Stimulated activated CD8-positive, alpha-beta memory T cell treated with anti-CD3 and anti-CD28 coated beads, Interleukin-15, amount 100 ng/mL, for 24 hours (primary cell): ENCODE measurements at places on chromosomes 13 and 19.

DNA sequence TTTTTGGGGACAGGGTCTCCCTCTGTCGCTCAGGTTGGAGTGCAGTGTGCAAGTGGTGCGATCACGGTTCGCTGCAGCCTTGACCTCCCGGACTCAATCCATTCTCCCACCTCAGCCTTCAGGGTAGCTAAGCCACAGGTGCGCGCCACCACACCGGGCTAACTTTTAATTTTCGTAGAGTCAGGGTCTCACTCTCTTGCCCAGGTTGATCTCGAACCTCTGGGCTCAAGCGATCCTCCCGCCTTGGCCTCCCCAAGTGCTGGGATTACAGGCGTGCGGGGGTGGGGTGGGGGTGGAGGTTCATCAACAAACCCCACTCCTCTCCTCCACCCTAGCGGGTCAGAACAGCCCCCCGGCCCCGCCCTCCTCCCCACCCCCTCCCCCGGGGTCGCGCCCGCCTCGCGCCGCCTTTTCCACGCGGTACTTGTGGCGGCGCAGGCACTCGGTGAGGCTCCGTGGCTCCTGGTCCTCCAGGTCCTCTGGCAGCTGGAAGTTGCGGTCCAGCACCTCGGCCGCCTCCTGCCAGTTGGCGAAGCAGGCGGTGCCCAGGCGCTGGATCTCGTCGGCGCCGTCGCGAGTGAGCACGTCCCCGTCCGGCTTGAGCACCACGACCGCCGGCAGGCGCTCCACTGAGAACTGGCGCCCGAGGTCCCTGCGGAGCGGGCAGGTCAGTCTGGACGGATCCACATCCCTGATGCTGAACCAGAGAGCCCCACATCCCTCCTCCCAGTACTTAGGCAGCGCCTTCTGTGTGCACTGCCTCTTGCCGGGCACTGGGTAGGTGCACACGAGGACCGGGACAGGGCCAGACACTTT is 5.2 kb downstream of the NXNL1 start:
- no peak for DNase-seq

GRCh38 chr13:99335603-99336002 is 28.4 kb upstream of the GPR183 start:
- DNase-seq, result no peak

- no peak for DNase-seq
Observed at GRCh38 chr13:88602786-88603777, 931.9 kb downstream of the SLITRK5 start.

DNA sequence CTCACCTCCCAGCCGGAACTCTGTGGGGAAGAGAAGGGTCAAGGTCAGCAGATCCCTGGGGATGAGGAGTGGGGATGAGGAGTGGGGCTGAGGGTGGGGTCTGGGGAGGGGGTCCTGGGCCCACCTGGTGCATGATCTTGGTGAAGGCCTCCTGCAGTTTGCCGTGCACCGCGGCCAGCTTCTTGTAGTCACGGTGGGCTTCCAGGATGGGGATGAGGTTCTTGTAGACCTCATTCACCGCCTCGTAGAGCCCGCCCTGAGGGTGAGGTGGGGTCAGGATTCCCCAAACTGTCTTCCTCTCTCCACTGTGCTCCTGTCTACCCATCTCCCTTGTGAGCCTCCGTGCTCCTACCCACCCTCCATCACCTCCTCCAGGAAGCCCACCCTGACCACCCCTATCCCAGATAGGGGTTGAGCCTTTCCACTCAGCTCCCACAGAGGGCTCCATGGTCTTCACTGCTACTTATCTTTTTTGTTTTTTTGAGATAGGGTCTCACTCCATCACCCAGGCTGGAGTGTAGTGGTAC is 6.8 kb upstream of the KANK2 start:
- DNase-seq, result no peak

GRCh38 chr19:55675661-55676354 is 782 bp downstream of the EPN1 start:
- no peak for DNase-seq

GRCh38 chr13:28743020-28743419 is 24.2 kb upstream of the SLC46A3 start:
- no peak for DNase-seq

DNA sequence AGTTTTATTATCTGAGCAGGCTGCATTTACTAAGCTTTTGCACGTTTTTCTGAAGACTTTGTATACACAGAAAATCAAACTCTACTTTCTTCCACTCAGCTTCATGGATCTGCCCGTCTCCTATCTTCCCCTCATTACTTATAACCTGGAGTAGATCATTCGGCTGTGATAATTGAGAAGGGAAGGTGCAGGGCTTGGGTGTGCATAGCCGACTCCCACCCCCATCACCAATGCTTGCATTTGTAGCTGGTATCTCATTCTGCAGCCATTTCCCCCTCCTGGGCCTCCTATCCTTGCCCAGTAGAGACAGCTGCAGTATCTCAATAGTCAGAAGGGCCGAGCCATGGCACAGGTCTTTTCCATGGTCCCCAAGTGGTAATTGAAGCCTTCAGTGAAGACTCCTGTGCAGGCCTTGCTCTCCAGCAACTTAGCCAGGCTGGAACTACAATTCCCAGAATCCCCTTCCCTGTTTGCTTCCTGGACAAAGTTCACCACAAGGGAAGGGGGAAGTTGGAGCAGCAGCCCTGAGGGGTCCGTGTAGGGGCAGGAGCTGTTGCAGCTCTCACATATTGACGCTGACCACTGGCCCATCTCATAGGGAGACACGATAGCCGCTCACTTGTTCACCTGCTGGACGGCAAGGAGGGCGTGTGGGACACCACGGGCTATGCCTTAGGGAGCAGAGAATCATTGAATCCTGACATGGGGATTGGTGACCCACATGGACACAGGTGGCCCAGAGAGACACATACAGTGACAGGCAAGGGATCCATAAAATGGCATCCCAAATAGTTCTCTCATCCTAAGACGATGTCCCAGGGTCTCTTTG is 2.1 kb upstream of the SIGLEC8 start:
- DNase-seq, result no peak

- DNase-seq, result no peak
Observed at GRCh38 chr13:92657565-92657964, 569.0 kb upstream of the GPC6 start.

DNA sequence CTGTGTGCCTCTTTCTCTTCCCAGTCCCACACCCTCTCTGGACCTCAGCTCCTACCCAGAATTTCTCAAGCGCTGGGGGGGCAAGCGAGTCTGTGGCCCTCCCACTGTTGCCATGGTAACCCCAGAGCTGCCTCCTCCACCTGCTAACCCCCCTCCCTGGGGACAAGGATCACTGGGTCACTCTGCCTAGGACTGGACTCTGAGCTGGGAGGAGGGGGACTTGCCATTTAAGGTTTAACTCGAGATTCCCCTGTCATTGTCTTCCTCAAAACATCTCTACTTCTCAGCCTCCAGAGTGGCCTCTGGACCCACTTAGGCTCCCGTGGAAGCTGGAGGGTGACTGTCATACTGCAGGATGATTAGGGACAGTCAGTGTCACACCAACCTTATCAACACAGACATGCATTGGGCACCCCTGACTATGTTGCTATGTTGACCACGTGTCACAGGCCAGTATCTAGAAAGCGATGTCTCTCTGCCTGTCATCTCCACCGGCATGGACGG is 2.2 kb downstream of the PALM3 start:
- no peak for DNase-seq

DNA sequence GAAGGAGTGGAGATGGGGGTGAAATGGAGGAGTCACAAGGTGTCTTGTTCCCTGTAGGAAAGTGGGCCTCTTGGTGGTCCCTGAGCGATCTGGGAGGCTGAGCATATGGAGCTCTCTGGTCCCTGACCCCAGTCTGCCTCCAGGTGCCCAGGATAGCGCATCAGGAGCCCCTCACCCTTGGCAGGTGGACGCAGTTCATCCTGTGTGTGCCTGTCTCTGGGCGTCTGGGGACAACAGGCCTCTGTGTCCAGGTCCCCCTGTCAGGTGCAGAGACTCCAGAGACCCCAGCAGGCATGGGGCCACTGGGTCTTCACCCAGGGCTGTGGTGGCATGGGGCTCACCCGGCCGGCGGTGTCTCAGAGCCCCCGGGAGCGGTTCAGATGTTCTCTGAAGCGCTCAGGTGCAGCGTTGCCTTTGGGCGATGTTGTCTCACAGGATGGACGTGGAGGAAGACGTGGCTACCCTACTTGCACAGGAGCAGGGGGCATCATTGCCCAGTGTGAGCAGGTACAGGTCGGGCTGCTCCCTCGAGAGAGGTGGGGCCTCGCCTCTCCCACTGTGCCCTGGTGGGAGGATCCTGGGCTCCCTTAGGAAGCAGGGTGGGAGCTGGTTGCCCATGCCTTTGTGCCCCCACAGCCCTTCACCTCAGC is 58.1 kb upstream of the TPM4 start:
- DNase-seq, result no peak

DNA sequence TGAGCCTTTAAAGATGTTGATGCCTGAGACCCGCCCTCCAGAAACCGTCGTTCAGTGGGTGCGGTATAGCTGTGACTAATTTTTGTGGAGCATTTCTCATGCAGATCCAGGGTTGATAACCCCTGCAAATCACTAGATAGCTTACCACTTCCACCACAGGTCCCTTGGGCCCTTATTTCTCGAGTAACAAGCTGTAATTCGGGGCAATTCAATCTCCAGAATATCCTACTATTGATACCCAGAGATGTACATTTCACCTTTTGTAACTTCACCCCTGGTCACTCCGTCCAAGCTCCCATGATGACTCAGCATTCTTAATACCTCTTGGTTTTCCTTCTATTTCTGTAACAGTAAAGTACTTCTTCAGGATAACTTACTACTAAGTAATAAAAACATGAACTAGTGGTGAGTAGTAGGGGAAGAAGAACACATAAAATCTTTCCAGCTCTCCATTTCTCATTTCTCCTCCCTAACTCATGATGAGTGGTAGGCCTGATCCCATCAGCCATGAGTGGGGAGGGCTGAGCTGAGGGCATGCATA is 71.9 kb upstream of the UBL3 start:
- no peak for DNase-seq

DNA sequence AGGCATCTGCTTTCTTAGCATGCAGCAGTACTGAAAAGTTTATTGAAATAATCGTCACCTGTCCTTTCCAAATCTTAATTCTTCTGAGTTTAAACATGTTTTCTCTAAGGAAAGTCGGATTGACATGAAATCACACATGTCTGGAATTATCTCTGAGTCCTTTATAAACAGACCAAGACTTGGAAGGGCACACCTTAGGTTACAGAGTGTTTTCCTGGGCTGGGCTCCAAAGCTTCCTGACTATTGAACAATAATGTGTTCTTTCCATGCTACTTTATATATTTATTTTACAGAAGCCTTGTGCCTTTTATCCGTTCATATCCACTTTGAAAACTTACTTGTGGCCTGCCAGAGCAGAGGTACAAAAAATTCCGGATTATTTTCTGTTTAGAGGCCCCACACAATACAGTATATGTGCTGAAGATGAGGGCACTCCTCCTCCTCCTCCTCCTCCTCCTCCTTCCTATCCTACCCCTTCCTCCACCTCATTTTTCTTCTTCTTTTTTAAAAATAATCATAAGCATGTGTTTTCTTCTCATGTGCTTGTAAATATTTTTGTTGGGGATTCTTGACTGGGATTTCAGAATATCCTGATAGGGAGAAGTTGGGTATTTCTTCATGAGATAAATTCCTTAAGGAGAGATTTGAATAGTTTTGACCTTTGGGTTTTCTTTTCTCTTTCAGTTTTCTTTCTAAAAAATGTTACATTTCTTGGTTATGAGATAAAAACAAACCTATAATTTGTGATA is 52.3 kb downstream of the LRCH1 start:
- DNase-seq, result no peak

GRCh38 chr13:77548095-77548494 is 12.6 kb downstream of the SCEL start:
- no peak for DNase-seq

- no peak for DNase-seq
Observed at GRCh38 chr19:48194041-48194843, 23.8 kb downstream of the ZSWIM9 start.

GRCh38 chr13:44267980-44268379 is 105.6 kb upstream of the SERP2 start:
- DNase-seq, result no peak

DNA sequence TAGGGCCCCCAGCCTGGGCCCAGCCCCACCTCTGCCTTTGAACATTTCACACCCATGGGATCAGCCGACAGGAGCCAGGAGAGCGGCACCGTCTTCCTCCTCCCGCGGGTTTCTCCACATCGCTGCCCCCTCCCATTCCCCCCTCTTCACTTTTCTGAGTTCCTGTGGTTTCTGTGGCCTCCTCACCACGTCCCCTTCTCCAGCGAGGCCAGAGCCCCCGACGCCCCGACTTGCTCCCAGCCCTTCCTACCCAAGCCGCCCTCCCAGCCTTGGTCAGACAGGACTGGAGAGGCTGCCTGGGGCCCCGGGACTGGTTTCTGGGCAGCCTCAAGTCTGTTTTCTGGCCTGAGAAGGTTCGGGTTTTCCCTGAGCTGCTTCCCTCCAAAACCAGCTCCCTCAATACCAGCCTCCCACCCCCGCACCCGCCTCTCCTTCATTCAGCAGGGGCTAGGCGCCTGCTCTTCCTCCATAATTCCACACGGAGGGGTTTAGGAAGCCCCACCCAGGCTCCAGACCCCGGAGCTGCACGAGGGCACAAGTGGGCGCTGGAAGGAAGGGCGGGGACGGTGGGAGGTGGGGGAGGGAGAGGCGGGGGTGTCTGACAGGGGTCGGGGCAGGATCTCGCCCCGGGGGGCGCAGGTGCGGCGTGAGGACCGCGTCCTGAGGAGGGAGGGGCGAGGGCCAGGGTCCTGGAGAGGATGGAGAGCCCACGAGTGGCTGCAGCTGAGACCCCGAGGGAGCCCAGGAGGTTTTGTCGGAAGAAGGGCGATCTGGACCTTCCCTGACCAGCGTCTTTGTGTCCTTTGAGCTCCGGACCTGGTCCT is 4.0 kb upstream of the SIGLEC10 start:
- no peak for DNase-seq

- no peak for DNase-seq
Observed at GRCh38 chr19:54461613-54462012, 2.0 kb downstream of the LENG9 start.

DNA sequence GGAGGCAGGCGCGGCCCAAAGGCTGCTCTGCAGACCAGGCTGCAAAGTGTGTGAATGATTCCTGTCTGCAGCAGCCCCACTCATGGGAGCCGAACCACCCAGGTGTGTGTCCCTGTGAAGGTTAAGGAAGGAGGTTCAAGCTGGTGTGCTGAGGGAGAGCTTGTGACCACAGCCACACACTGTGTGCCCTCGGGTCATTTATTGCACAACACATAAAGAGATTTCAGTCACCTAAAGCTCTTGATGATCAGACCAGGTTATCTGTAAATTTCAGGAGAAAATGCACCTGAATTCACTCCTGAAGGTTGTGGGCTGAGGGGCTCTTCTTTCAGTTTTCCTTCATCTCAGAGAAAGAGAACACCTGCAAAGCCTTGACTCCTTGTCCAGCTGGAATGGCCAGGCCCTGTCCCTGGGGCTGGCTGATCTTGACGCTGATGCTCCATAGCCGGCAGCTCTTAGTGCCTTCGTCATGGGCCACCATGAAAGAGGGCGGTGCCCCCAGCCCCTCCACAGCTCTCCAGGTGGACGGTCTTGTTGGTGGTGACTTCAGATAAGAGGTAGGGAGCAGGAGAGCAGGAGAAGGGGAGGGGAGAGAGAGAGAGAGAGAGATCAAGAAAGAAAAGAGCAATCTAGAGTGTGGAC is 110.8 kb upstream of the C1QTNF9B start:
- no peak for DNase-seq
